ENCODE measurements at places on chromosomes 16 and 17.
A peak's percentile ranks its signal among the peaks of the same experiment; 100 is the strongest.

DNA sequence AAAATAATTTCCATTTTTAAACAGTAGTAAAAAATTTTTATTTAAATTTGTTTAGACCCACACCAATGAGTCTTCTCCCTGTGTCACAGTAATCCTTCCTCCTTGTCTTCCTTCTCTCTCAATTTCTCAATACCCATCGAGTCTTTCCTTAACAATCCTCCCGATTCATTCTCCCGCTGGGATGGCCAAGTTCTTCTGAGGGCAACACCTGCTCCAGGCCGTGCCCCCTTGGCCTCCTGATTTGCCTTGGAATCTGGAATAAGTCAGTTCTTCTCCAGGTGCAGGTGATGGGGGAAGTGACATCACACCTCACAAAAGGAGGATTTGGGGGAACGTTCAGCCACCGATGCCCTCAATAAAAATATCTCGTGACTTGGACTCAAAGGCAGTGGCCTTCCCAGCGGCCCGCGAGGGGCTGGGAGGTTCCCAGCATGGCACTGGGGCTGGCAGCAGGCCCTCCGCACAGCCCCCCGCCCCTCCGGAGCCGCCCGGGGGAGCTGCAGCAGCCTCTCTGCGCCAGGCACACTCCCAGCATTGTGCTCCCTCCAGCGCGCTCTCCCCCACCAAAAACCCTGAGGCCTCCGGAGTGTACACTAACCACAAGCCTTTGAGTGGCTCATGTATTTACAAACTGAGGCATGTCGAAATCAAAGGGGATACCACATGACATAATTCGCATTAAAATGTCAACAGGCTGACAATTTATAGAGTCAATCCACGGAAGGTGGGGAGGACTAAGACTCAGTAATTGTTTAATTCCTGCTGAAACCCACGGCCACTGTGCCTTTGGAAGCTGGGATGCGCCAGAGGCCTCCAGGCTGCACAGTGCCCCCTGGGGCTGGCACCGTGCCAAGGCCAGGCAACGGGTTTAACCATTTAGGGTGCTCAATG lies 120.5 kb downstream of the ZFHX3 start:
- DNase-seq: no peak

DNA sequence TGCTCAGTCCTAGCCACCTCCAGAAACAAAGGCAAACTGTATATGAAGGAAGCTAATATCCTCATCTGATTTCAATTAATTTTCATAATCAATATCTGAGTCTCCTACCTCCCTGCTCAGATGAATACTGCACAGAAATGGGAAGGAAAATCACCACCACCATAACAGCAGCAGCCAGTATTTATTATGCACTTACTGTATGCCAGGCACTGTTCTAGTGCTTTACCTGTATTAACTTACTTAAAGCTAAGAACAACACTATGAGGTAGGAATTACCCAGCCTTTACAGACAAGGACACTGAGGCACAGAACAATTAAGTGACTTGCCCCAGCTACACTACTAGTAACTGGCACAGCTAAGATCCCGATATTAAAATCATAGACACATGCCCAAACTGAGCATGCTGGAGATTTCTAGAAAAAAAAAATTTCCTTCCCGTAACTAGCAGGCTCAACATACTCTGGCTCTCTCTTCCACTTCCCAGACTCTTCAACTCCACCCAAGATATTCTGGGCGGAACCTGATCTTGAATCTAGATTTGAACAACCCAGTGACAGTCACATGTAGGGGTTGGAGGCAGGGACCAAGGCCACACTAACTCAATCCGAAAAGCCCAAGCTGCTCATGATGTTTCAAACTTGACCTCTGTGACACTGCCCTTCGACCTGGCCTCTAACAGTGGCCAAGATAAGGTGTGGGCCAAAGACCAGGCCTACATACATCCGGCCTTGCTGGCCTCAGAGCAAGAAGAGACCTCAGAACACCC lies 3.9 kb downstream of the TRIM25 start:
- DNase-seq: no peak

DNA sequence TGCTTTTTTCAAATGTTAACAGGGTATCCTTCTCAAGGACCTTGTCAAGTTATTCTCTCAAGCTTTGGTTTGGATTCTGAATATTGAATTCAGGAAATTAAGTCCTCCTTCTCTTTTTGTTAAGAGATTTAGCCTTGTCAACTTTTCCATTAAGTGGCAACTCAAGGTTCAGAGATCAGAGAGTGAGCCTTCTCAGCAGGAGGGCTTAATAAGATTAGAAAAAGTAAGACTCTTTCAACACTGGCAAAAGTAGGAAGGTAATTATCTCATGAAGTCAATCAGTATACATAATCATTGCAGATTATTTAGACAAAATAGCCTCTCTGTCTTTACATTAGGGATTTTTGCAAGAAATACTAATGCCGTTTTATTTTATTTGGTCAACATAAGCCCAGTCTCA lies 330.7 kb downstream of the KIF2B start:
- no peak for DNase-seq

- no peak for DNase-seq
Observed at GRCh38 chr17:37111329-37111728, 162.6 kb downstream of the AATF start.

GRCh38 chr16:84827897-84828296 lies 8.1 kb downstream of the CRISPLD2 start:
- no peak for DNase-seq

DNA sequence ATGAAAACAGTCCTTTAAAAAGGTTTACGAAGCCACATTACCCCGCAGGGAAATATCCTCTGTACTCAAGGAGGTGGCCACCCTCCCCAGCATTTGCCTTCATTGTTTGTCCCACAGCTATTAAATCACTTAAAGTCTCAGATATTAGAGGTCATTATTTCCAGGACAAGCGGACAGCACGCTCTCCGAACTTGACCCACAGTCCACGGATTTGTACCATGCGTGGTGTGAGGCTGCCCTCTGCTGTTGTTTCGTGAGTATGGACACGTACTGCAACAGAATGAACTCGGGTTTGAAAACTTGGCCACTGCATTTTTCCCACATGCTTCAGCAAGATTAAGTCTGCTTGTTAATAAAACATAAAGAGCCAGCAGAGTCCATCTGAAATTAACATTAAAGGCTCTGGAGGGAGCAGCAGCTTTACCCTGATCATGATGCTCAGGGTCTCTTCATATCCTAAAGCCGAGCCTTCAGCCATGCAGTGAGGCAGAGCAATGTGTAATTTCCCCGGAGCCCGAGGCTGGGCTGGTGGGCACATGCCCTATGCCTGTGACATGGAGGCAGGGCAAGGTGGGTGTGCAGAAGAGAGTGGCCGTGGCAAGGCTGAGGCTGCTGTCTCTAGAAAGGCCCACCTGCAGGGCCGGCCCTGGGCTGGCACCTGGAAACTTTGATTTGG lies 19.7 kb downstream of the MEAK7 start:
- no peak for DNase-seq

- no peak for DNase-seq
Observed at GRCh38 chr17:58974354-58974753, 132.3 kb downstream of the TRIM37 start.

- DNase-seq: no peak
Observed at GRCh38 chr16:28882551-28883160, 4.4 kb downstream of the ATP2A1 start.

DNA sequence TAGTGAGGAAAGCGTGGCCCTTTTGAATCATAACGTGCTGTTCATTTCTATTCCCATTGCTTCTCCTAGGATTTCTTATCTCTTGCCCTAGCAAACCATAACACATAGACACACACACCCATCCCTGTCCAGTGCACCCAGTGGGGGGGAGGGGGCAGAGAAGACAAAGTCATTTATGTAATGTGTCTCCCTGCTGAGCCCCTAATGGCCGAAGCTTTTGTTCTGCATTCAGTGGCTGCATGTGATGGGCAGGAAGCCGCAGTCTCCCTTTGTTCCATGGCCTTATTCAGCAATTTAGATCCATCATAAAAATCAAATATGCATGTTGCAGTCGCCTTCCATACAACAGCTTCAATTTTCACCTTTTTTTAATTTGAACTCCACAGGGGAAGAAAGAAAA lies 325.4 kb downstream of the ZFHX3 start:
- DNase-seq: no peak

GRCh38 chr17:13114601-13115031 lies 96.8 kb upstream of the ELAC2 start:
- DNase-seq: no peak

DNA sequence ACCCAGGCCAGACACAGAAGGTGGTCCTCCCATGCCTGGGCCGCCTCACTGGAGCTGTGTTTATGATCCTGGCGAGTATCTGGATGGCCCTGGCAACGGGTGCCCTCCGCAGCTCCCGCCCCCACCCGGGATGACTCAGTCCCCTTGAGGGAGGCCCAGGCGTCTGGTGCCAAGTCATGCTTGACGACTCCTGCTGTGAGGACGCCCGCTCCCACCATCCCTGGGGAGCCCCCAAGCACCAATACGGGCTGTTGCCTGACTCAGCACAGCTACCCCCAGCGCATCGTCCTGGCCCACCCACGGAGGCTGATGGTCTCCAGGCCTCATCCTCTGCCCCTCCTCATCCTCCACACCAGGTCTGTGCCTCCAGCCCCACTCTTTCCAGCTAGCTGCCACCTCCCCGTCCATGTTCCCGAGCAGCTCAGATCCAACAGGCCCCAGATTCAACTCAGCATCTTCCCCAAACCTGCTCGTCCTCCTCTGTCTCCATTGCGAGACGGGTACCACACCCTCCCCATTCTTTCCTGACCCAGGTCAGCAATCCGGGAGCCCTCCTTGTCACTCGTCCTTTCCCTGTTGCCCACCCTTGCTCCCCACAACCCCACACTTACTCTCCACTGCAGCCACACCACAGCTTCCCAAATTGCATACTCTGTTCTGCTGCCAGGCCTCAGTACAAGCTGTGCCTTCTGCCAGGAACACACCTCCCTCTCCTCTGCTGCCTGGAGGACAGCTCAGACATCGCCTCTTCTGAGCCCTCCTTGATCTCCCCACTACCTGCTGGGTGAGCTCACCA lies 2.6 kb downstream of the CAMKK1 start:
- DNase-seq: peak; percentile 12

DNA sequence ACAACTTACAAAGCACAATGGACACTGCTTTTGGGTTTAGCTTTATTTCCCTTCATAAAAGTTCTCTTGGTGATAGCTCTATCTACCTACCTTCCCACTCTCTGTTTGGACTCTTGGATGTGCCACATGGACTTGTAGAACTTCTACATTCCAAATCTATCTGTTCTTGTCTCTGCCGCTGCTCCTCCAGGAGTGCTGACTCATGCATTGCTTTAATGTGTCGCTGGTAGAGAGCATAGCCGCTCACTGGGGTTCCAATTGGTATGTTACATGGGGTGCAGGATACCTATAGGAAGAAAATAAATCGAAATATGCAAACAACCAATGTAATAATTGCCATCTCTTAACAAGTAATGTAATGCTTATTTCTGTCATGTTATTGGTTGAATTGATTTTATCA lies 92.1 kb downstream of the TTC19 start:
- no peak for DNase-seq

- DNase-seq: no peak
Observed at GRCh38 chr17:12133183-12133582, 112.5 kb downstream of the MAP2K4 start.

DNA sequence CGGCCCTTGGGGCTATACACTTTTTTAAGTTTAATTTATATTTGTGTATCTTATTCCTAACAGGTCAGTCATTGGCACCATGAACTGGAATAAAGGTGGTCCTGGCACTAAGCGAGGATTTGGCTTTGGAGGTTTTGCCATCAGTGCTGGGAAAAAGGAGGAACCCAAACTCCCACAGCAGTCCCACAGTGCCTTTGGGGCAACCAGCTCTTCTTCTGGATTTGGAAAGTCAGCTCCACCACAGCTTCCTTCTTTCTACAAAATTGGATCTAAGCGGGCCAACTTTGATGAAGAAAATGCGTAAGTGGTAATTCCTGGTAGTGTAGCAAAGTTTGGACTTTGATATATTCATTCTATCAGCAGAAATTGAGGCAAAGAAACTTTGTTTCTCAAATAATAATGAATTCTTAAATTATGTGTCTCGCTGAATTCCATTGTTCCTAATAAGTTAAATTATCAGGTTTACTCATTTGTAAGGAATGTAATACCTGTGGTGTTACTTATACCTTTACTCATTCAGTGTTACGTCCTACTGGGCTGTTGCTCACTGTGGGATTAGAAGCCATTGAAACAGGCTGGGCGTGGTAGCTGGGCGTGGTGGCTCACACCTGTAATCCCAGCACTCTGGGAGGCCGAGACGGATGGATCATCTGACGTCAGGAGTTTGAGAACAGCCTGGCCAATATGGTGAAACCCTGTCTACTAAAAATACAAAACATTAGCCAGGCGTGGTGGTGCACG lies 13.2 kb downstream of the DDX42 start:
- no peak for DNase-seq
